ENCODE measurements at places on chromosomes 12 and 14. TPM values are rescaled to one million over a fixed set of nuclear protein-coding genes. Genes with fewer than 3 reads are reported as not detected.

GRCh38 chr14:23327947-23328744 is 6.9 kb downstream of the PABPN1 start:
- no peak overlapping the region for H3K4me3 ChIP-seq
- peak; percentile 55 for DNase-seq
- H3K27me3 ChIP-seq = no peaks in the 10 kb centered on the region
- H3K27ac ChIP-seq = no peak overlapping the region

The NFATC4 gene
- not detected for polyA plus RNA-seq

DNA sequence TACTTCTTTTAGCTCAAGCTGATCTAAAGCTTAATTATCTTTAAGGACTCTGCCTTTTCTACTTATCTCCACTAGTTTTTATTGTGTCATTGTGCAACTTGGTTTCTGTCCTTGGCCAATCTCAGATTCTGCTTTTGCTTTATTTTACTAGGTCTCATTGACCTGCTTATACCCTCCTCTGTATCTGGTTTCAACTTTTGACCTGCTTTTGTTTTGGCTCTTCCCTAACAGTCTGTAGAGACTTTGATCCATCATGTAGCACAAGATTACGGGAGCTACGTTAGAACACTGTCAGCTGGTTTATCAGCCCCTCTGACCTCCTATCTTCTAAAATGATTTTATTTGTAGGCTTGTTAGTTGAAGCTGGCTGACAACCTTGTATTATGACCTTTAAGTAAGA is 43.6 kb downstream of the ZCRB1 start:
- no peak overlapping the region for H3K27ac ChIP-seq
- no peaks in the 10 kb centered on the region for H3K36me3 ChIP-seq

GRCh38 chr14:90235179-90235976 is 21.0 kb upstream of the PSMC1 start:
- H3K4me1 ChIP-seq = no peaks in the 10 kb centered on the region
- H3K36me3 ChIP-seq = no peaks in the 10 kb centered on the region
- H3K27me3 ChIP-seq = no peaks in the 10 kb centered on the region
- no peak overlapping the region for H3K27ac ChIP-seq
- H3K4me3 ChIP-seq = no peak overlapping the region

- H3K4me1 ChIP-seq = peaks cover 12% of the 10 kb centered on the region
- DNase-seq = no peak
- no peak overlapping the region for H3K4me3 ChIP-seq
- no peak overlapping the region for H3K27ac ChIP-seq
- no peaks in the 10 kb centered on the region for H3K36me3 ChIP-seq
- peaks cover 14% of the 10 kb centered on the region for H3K27me3 ChIP-seq
These were observed 26.3 kb downstream of the TC2N start for GRCh38 chr14:91841065-91841464.

DNA sequence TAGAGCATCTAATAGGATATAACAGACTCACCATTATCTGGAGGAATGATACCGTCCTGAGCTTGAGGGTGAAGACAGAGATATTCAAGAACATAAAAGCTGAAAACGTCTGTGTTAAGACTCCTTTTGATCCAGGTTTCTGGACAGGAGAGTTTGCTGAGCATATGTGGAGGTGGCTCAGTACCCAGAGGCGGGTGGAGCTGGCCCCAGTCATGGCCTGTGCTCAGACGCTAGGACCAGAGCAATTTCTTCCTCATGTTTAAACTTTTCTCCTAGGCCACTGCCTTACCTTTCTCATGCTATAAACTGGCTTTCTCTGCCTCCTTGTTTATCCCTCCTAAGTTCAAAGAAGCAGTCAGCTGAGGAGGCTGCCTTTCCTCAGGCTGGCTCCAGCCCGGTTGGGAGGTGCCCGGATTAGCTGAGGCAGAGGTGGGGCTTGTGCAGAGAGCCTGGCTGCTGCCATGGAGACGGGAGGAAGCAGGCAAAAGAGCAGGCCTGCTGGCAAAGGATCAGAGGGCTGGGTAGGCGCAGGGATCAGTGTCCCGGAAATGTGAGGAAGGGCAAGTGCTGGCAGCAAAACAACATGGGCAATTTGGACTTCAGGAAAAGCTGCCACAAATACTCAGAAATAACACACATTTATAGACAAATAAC is 13.7 kb downstream of the COA8 start:
- no peaks in the 10 kb centered on the region for H3K27me3 ChIP-seq
- H3K4me1 ChIP-seq = no peaks in the 10 kb centered on the region
- no peak for DNase-seq
- peaks cover 75% of the 10 kb centered on the region for H3K36me3 ChIP-seq
